Amygdala (tissue), 56 donors: ENCODE measurements at places on chromosomes 6 and 20.

DNA sequence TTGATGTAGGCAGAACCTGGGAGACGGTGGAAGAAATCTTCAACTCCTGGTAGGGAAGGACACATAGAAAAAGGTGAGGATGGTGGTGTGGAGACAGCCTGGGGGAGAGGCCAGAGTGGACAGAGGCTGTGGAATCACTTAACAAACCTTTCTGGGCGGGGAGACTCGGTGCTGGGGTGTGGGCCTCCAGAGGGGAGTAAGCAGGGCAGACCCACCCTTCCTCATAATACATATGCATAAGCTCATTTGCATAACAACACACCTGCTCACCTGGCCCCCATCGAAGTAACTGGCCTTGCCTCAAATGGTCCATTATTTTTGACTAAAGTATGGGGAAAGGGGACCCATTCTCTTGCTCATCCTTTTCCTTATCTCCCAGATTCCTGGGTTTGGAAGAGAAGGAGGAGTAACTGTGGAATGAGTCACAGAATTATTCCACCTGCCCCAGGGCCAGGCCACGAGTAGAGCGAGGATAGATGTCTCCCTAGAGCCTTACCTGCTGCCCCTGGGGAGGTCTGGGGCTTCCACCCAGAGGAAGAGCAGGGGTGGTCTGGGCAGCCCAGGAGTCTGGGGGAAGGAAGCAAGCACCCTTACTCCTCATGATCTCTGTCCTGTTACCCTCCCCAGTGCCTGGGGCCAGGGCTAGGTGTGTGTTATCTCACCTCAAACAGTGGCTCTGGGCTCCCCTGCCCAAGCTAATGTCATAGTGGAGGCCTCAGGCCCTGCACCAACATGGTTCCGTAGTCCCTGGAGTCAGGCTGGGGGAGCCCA is 10.7 kb upstream of the VEGFA start:
- no peak for DNase-seq

- no peak for DNase-seq
Observed at GRCh38 chr20:9110916-9111432, 42.1 kb downstream of the PLCB4 start.

GRCh38 chr6:62479697-62480220 is 193.7 kb upstream of the KHDRBS2 start:
- DNase-seq, result no peak

GRCh38 chr6:111256646-111257045 is 169.3 kb downstream of the SLC16A10 start:
- DNase-seq, result no peak

DNA sequence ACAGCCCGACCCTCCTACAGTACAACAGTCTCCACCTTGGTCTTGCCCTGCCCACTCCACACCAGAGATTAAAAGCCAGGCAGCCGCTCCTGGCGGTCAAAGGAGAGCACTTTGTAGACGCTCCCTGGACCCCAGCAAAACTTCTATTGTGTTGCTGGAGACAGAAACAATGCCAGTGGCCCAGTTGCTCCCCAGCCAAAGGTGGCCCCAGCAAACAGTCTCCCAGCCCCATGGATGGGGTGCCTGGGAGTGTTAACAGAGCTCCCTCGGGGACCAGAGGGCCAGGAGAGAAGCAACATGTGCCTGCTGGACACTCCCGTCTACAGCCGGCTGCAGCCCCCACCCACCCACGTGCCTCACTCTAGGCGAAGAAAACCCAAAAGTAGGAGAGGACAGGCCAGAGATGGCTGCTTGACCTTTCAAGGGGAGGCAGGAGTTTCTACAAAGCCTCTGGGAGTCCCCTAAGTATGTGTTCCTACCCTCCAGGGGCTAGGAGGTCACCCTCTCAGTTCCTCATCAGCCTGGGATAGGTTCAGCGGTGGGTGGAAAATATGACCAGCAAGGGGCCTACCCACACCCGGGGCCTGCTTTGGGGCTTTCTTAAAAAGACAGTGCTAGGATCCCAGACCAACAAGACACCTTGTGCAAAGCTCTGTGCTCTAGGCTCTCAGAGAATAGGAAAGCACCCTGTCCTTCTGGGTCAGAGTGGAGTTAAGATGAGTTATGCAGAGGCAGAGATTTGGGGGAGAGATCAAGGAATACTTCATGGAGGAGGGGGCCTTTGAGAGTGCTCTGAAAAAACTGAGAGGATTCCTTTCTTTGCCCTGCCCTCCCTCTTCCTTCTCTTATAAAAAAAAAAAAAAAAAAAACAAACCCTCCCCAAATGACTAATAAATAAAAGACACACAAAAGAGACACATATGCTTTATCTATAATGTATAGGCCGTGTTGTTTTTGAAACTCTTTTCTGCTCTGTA is 19.0 kb upstream of the PREX1 start:
- no peak for DNase-seq

DNA sequence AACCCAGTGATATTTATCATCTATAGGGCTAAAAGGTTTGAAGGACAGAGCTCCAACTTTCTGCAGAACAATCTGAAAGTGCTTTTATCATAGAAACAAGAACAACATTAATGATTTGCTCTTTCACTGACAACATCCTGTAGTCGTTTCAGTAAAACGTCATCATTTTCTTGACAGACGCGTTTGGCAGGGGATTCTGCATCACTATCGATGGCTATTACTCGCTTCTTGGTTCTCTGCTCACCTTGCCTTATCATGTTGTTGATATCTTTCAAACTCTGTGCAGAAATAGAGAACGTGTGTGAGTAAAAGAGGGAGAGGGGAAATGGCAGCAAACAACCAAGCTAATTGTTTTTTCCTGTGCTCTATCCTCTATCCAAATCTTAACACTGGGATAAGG is 47.1 kb upstream of the SAMHD1 start:
- DNase-seq, result no peak

- DNase-seq, result no peak
Observed at GRCh38 chr6:6557886-6558285, 30.6 kb upstream of the LY86 start.
